ENCODE measurements at places on chromosomes 7 and 10.

GRCh38 chr7:100684534-100685042 lies 9.5 kb downstream of the GIGYF1 start:
- no peak for DNase-seq

GRCh38 chr10:12351447-12351846 lies 2.1 kb downstream of the CAMK1D start:
- no peak for DNase-seq

GRCh38 chr10:12027539-12027938 lies 15.1 kb downstream of the UPF2 start:
- no peak for DNase-seq

DNA sequence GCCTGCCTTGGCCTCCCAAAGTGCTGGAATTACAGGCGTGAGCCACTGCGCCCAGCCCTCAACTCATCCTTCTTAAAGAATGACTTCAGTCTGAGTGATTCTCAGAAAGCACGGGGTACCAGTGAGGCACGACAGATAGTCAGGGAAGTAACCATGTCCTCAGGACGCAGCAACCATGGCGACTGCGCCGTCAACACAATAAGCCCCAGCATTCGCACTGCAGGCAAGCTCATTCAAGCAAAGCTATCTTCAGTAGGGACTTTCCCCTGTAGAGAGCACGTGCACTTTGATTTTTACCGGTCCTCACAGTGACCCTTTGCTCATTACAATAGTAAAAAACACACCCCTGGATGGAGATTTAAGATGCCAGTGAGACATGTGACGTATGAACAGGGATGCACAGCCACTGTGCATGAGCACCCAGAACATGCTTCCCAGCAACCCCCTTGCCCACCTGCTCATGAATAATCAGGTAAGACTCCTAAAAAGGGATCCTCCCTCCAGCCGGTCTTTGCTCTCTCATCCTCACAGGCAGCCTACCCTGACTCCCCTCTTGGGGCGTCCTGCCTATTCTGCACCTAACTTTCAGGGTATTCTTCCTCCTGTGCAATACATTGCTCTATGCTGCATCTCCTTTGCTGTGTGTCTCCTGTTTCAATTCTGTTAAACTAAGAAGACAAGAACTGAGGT lies 9.1 kb downstream of the WDR86 start:
- DNase-seq: peak; percentile 56

- no peak for DNase-seq
Measured at GRCh38 chr7:103113164-103113563, 35.7 kb downstream of the NAPEPLD start.

- DNase-seq: no peak
Measured at GRCh38 chr7:27991006-27991528, 189.5 kb downstream of the JAZF1 start.

GRCh38 chr7:116557066-116557585 lies 32.3 kb downstream of the CAV1 start:
- no peak for DNase-seq

Measured in GM10248 (cell line).